ENCODE measurements at places on chromosomes 13 and 19.

- no peak for DNase-seq
Measured at GRCh38 chr19:48613852-48614435, 932 bp downstream of the FAM83E start.

DNA sequence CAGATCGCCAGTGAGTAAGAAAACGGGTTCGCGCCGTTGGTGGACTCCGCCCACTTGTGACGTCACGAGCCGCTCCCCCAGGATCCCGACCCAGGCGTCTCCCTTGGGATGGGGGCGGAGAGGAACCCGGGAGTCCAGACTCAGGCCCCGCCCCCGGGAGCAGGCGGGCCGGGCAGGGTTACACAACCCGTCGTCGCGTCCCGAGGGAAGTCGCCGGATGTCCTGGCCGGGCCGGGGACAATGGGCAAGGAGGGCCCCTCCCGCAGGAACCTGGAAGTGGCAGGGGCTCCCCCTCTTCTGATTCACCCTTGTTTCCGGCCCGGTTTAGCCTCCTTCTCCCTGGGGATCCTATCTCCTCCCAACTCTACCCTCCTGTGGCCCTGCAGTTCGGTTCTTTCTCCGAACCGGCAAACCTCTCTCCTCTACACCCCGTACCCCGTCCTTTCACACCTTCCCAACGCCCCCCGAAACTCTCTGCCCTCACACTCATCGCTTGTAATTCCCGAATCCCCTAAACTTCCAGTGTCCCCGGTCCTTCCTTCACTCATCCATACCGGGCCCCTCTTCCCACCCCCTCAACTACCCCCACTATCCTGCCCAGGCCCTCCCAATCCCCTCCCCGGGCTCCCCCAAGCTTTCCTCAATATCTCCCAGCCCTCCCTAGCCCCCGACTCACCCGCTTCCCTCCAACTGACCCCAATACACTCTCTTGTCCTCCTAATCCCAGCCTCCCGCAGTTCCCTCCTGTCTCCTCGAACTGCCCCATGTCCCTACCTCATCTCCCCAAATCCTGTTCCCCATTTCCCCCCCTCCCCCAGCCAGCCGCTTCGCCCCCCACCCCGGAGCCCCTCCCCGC lies 20.0 kb upstream of the ERCC1 start:
- DNase-seq: peak; percentile 91

DNA sequence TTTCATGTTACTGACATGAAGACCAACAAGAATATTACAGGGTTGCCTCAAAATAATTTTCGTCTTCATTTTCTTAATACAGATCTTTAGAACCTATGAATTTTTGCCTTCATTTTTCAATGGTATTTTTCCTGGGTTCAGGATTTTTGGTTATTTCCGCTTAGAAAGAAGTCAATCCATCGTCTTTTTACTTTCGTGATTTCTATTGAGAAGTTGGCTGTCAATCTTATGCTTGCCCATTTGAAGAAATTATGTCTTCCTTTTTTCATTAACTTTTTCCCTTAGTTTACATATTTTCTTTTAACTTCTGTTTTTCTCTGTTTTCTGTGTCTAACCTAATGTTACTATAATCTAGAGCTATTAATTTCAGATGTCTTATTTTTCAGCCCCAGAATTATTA lies 868.9 kb upstream of the SLC10A2 start:
- DNase-seq: no peak

DNA sequence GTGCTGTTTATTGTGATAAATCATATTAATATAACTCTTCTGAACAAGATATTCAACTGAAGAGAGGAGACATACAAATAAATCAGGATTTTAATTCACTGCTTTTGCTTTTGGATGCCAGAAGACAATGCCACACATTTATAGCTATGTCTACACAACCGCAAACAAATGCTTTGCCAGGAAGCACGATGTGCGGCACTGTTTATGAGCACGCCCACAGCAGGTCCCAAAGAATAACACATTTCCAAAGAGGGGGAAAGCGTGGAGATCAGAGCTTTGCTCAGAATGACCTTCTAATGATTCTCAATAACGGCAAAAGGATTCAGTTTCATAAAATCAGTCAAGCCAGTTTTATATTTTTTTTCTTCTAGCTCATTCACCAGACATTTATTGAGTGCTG lies 16.7 kb downstream of the FAM216B start:
- DNase-seq: no peak

Measured in retina (tissue), 1 donor.